ENCODE measurements at places on chromosomes 5 and 9.

DNA sequence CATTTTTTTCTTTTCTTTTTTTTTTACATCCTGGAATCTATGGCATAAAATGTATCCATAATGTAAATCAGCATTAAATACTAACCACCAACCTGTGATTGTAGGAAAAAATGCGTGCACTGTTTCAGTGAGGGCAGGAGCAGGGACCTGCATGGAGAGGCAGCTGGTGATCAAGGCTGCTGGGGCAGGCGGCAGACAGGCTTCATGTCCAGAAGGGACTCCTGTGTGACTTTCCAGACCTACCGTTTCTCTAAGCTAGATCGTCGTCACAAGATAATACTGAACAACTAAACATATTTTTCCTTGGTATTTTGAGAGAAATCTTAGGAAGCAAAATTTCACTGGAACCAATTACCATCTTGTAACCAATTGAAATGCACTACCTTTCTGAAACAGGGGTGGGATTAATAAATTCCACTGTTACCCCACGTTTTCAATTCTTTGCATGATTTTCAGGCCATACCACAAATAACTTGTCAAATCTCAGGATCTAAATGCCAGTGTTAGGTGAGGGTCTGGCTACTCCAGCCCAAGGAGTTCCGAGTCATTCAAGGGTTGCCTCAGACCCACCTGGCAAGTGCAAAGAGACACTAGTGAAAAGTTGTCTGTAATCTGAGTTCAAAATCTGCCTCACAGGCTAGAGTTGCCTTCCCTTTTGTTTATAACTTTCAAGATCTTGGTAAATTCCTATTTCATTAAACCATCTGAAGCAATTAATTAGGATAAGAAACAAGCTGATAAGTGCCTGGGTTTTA is 198.2 kb downstream of the SEMA5A start:
- DNase-seq: no peak

- no peak for DNase-seq
Measured at GRCh38 chr5:124660229-124661093, 86.0 kb downstream of the ZNF608 start.

- no peak for DNase-seq
Measured at GRCh38 chr9:76218886-76219445, 175.3 kb downstream of the RFK start.

DNA sequence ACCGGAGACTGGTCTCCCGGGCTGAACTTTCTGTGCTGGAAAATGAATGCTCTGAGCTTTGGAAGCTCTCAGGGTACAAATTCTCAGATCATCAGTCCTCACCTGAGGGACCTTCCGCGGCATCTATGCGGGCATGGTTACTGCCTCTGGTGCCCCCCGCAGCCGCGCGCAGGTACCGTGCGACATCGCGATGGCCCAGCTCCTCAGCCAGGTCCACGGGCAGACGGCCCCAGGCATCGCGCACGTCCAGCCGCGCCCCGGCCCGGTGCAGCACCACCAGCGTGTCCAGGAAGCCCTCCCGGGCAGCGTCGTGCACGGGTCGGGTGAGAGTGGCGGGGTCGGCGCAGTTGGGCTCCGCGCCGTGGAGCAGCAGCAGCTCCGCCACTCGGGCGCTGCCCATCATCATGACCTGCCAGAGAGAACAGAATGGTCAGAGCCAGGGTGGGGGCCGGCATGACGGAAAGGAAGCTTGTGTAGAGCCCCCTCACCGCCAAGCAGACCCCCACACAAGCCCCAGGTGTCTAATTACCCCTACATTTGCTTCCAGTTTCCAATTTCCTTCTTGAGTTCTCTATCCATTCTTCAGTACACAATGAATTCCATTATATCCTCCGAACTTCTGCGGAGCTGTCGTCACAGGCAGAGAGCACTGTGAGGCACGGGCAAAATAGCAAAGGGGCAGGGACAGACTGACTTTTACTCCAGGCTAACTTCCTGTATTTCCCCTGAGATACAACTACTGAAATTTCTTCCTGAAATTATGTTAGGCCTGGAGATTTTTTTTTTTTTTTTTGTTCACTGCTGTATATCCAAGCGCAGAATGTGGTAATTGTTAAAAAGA is 23.2 kb downstream of the CDKN2A start:
- DNase-seq: no peak

Measured in activated CD8-positive, alpha-beta memory T cell treated with anti-CD3 and anti-CD28 coated beads, Interleukin-2, amount 50 U/mL, for 4 hours (primary cell).